KG1 (cell line): ENCODE measurements at places on chromosomes 16 and 17.

DNA sequence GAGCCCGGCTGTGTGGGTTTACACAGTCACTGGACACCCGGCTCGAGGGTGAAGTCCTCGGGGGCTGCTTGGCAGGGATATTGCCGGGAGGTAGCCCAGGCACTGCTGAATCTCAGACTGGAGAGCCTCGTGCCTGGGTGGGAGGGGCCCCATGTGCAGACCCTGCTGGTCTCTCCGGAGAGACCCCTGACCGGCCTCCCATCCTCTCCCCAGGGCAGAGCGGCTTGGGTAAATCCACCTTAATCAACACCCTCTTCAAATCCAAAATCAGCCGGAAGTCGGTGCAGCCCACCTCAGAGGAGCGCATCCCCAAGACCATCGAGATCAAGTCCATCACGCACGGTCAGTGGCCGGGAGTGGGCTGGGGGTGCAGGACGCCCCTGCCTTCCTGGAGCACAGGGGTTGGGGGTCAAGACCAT is 346.5 kb downstream of the SEC14L1 start:
- DNase-seq: no peak

DNA sequence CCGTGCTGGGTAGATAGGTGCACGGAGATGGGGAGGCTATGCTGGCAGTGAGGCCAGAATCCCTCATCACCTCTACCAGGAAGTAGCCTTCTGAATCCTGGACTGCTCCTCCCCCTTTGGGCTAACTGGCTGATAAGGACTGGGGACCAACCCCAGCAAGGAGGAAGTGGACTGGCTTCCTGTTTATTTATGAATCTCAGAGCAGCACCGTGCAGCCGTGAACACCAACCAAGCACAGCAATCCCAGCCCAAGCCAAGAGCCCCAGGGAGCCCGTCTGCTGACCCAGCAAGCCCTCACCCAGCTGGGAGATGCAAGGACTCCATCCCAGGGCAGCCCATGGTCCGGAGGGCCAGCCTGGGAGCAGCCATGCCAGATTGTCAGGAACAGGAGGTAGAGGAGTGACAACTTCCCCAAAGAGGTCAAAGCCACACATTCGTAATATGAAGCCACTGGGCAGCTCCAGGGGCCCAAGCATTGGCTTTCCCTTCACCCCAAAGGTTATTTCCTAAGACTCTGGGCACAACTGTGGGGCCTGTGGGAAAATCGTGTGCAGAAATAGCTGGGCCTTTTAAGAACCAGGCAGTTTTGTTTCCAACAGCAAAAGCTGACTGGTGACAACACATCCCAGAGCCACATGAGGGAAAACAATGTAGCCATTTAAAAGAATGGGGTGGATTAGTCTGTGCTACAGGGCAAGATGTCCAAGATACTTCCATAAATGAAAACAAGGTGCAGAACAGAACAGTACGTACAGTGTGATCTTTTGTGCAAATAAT is 23.9 kb downstream of the PHB1 start:
- DNase-seq: no peak

- no peak for DNase-seq
These were observed 44.8 kb upstream of the MSI2 start for GRCh38 chr17:57211543-57211942.

- no peak for DNase-seq
These were observed 48.1 kb upstream of the CHMP6 start for GRCh38 chr17:80943346-80944145.

DNA sequence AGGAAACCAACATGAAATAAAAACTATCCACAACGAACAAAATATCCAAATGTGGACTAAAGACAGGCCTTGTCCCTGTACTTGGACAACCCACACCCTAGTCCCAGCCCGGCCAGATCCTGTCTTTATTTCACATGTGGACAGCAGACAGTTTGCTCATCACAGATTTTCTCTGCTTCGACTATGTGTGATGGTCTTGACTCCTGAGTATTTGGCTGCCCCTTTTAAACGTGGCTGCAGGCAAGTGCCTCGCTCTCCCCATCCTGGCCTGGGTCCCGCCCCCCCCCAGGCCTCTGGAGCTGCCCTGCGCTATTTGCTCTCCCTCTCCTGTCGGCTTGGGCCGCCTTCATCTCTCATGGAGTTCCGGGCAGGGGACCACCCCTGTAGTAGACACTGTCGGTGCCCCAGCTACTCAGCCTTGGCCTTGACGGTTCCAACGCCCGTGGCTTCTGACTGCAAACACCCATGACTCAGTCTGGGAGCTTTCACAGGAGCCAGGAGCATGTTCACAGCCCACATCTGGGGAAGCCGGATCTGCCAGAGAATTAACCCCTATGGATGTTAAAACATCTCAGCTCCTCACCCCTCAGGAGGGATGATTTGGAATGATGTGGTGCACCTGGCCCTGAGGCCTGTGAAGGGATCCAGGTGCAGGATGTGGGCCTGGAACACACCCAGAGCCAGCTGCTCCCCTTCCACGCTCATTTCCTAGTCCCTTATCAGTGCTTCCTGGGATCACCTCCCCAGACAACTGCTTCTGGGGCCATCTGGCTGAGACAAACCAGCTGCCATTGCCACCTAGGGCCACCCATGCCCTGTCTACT is 229.7 kb upstream of the RPL38 start:
- DNase-seq: no peak

GRCh38 chr17:2949469-2950044 is 113.8 kb downstream of the OR1D5 start:
- no peak for DNase-seq

DNA sequence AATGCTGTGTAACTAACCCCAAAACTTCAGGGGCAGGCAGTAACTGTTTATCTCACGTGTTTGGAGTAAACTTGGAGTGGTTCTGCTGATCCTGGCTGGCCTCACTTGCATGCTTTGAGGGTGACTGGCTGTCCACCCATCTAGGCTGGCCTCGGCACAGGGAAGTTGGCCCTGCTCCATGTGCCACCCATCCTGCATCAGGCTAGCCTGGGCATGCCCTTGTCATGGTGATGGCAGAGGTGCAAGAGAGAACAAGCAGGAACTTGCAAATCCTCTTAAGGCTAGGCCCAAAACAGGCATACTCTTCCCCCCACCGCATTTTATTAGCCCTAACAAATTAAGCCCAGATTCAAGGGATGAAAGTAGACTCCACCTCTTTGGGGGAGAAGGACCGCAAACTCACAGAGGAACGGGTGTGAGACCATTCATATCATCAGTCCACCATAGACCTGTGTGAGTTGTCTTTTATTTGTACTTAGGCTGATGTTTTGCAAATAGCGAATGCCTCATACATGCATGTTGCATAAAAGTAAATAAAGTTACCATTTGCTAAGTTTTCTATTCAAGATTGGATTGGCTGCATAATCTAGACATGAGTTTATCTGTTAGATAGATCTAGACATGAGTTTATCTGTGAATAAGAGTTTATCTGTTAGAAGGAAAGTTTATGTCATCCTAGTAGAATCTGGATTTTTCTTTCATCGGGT is 221.0 kb downstream of the CCDC182 start:
- DNase-seq: no peak

- no peak for DNase-seq
These were observed 1113.3 kb downstream of the CDH8 start for GRCh38 chr16:60922920-60923319.

DNA sequence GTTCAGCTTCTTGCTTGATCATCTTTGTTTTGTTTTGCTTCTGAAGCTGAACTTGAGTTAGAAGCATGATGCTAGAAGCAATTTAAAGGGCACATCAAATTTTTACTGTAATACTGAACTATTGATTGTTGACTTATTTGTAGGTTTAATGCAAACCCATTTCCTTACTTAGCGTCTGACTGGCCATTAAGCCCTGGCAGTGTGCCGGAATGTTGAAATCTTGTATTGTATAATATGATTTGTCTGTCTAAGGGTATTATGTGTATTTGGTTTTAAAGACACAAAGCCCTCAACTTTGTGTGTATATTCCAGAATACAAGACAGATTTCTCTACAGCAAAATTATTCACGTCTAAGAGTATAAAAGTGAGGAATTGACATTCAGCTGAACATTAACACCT is 39.7 kb downstream of the NUP93 start:
- DNase-seq: no peak

GRCh38 chr16:57277586-57277985 is 6.9 kb downstream of the PLLP start:
- DNase-seq: peak; percentile 8

DNA sequence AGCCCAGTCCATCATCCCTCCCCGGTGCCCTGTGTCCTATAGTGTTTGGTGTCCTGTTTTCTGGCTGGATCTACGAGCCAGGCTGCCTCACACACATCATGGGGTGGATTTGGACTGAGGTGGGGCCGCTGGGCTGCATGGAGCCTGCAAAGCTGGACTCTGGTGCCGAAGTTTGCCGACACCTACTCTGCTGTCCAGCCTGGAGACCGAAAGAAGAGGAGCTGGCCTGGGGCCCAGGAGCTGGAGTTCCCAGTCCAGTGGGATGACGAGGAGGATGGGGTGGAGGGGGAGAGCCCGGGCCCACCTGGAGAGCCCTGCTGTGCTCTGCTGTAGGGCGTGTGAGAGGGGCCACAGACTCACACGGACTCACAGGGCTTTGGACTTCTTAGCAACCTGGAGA is 40.3 kb upstream of the ENPP7 start:
- no peak for DNase-seq

DNA sequence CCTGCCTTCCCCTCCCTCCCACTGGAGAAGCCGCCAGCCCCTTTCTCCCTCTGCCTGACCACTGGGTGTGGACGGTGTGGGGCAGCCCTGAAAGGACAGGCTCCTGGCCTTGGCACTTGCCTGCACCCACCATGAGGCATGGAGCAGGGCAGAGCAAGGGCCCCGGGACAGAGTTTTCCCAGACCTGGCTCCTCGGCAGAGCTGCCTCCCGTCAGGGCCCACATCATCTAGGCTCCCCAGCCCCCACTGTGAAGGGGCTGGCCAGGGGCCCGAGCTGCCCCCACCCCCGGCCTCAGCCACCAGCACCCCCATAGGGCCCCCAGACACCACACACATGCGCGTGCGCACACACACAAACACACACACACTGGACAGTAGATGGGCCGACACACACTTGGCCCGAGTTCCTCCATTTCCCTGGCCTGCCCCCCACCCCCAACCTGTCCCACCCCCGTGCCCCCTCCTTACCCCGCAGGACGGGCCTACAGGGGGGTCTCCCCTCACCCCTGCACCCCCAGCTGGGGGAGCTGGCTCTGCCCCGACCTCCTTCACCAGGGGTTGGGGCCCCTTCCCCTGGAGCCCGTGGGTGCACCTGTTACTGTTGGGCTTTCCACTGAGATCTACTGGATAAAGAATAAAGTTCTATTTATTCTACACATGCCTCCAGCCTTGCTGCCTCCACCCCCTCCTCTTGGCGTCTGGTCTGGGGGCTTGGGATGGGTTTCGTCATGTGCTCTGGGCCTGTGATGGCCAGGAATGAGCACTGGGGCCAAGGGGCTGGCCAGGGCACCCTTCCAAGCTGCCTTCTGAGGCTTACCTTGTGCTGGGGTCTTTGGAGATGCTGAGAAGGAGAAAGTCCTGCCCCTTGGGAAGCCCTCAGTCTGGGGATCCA is 7.3 kb downstream of the GJD3 start:
- no peak for DNase-seq

- DNase-seq: no peak
These were observed 9.6 kb downstream of the ITGAD start for GRCh38 chr16:31402687-31403086.

GRCh38 chr17:19391432-19391831 is 4.4 kb upstream of the MFAP4 start:
- DNase-seq: no peak

DNA sequence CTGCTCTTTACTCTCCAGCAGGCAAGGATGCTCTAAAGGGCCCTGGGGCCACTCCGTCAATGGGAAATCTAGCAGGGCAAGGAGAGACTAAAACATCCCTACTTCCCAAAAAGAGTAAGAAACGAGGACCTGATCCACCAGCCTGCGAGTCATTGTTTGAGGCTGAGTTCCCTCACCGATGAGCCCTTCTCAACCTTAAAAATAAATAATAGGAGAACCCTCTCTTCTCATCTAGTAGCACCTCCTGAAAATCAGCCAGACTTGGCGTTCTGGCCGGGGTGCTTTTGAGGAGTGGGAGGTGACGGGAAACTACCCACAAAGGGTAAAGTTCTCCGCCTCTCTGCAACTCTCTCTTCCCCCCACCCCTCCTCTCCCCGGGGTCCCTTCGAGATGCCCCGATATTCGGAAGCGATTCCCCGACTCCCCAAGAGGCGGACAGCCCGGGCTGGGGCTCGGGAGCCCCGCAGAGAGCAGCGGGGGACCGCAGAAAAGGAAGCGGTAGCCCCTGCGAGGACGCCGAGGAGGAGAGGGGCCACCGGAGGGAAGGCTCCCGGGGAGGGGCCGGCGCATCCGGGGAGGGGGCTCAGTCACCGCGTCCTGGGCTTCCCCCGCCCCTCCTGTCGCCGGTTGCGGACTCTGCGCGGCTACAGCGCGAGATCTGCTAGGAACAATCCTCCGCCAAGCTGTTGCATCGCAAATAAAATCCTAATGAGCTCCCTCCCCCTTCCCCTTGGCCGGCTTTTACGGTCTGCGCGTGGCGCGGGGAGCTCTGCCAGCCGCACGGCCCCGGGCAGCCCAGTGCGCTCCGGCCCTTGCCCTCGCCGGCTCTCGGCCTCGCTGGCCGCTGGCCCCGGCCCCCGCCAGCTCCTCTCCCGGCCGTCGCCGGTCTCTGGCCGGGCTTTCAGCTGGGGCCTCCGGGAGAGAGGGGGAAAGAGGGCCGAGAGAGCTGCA is 1.3 kb downstream of the HOXB9 start:
- no peak for DNase-seq

GRCh38 chr17:67718325-67718941 is 697 bp downstream of the NOL11 start:
- no peak for DNase-seq

DNA sequence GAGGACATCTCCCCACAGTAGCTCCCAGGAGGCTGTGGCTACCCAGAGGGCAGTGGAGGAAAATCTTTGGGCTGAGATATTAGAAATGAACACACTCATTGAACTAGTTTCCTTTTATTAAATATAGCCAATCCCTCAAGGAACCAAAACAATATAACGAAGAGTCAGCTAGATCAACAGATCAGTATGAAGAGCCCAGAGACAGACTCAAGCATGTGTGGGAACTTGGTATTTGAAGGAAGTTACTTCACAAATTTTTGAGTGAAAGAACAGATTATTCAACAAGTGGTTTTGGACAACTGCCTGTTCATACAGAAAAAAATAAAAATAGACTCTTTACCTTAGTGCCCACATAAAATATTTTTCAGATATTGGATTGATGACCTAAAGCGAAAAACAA is 183.6 kb upstream of the PMFBP1 start:
- DNase-seq: no peak

DNA sequence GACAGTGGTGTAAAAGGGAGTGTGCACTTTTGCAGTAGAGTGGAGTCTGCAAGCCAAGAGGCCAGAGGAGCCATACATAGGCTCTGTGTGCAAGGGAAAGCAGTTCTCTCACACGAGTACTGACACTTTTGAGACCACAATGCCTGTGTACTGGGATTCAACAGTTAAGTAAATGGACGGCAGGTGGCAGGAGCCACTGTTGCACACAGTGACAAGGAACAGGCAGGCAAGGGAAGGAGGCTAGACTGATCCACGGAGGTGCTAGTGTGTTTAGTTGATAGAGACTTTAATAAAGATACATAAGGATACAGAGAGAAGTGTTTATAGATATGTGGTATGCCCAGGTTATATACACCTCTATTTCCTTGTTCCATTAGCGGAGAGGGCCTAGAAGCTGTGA is 67.0 kb downstream of the MPRIP start:
- no peak for DNase-seq

- DNase-seq: no peak
These were observed 218.2 kb upstream of the CHMP6 start for GRCh38 chr17:80773243-80773991.
